ENCODE measurements at places on chromosomes 1 and 21.

- no peak for DNase-seq
Measured at GRCh38 chr1:17878837-17879236, 123.7 kb downstream of the ACTL8 start.

DNA sequence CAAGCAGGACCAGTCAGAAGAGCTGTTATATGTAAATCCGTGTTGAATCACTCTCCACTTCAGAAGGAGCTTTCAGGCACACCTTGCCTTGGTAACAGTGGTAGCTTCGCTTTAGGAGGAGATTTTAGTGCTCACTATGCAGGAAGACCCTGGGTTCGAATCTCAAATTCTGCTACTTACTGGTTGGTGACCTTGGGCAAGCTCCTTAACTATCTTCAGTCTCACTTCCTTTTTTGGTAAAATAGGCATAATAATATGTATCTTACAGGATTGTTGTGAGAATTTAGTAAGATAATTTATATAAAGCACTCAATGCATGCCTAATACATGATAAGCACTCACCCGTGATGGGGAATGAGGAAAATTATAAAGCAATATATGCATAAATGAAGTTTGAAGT is 46.7 kb upstream of the GPR52 start:
- DNase-seq: no peak

DNA sequence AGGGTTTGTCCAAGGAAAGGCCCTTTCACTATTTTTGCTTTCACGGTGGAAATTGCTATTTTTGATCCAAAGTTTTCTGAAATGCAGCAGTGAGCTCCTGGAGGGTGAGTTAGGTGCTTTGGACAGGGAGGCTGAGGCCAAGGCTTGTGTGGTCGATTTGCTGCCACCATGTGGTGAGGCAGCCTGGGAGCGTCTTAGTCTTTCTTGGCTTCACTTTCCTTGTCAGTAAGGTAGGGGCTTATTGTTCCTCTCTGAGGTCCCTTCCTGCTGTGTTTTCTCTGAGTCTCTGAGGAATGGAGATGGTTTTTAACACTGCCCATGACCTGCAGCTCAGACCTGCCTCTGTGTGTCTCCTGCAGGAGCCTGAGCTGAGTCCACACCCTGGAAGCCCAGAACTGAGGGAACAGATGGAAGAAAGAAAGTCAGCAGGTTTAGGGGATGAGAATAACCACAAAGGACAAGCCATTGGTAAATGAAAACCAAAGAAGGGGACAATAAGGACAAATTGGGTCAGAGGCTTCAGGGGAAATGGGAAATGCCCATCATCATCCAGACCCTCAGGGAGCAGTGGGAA is 20.1 kb upstream of the S100A10 start:
- DNase-seq: no peak

GRCh38 chr1:84996846-84997666 is at the start of gene MCOLN2:
Gene MCOLN2 (minus strand): TSS chr1:84997113. CDS start chr1:84996872, 241 bp downstream.
- peak; percentile 52 for DNase-seq

- no peak for DNase-seq
Measured at GRCh38 chr1:74618974-74619373, 54.6 kb downstream of the ERICH3 start.

DNA sequence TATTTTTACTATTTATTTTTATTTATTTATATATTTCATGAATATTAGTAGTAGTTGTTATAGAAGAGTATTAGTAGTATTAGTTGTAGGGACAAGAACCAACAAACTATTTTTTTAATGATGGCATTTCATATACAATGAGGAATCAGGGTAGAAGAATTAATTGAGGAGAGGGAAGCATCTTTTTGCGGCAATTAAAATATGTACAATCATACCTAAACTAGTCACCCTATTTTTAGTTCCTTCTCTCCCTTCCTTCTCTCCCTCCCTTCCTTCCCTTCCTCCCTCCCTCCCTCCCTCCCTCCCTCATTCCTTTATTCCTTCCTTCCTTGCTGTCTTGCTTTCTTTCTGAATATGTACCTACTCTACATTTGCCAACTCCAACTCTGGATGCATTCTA is 189.8 kb downstream of the GRIK1 start:
- no peak for DNase-seq

DNA sequence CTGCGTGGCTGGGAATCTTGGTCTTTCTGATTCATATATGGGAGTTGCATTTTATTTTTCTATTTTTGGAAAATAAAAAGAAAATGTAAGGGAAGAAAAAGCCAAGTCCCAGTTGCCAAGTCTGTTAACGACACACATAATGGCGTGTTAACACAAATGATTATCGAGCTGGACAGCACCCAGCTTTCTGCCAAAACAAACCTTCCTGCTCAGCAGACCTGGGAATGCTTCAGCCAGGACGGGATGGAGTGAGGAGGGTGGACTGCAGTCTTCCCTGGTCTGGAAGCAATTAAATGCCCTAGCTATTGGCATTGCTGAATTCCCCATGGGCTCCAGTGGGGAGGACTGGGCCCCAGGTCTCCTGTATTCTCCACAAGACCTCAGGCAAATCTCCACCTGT is 184.2 kb upstream of the USP24 start:
- DNase-seq: no peak
